Progenitor cell of endocrine pancreas (in vitro differentiated cells): ENCODE measurements at places on chromosomes 16 and 17.
A peak's percentile ranks its signal among the peaks of the same experiment; 100 is the strongest.

DNA sequence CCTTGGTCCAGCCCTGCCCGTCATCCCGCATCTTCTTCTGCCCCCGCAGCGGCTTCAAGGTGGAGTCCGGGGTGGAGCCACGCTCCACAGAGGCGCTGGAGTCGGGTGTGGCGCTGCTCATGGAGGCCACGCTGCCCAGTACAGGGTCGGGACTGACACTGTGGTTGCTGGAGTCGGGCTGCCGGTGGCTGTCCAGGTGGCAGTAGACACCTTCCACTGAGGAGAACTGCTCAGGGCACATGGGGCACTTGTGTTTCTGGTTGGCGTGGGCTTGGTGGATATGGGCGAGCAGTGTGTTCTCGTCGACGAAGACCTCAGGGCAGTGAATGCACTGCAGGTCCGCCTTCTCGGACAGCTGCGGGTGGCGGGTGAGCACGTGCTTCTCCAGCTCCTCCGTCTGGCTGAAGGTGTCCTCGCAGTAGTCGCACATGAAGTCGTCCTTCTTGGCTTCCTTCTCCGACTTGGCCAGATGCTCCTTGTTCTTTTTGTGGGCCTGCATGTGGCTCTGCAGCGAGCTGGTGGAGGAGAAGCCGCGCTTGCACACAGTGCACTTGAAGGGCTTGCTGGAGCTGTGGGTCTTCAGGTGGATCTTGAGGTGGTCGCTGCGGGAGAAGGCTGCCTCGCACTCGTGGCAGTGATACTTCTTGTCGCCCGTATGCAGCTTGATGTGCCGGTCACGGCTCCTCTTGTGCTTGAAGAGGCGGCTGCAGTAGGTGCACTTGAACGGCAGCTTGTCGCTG lies 217.8 kb downstream of the ZNF423 start:
- no peak for DNase-seq

- no peak for DNase-seq
These were observed 44.9 kb downstream of the TBX4 start for GRCh38 chr17:61496957-61497653.

- DNase-seq, result no peak
These were observed 228.4 kb downstream of the IRF8 start for GRCh38 chr16:86127366-86127765.

DNA sequence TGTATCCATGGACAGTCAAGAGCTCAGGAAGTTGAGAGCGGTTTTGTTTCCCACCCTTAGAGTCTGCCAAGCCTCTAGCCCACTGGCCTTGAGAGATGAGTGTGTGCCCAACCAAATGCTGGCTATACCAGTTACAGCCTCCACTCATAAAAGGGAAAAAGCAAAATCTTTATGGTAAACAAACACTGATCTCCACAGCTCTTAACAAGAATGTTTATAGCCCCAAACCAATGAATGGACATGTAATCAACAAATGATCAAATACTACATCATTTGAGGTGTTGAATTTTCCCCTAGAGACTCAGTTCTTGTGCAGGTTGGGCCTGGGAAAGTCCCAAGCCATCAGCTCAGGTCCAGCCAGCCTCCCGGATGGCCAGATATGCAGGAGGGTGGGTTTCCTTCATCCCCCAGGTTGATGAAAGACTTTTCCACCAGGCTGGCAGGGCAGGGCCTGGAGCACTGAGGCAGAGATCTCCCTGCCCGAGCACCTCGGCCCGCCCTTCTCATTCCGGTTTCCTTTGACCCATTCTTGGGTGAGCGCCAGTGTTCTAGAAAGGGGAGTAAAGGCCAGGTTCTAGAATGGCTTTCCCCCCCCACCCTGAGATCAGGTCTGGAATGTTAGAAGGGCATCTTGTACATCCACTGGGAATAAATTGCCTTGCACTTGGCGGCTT lies 3.9 kb upstream of the EFTUD2 start:
- no peak for DNase-seq

DNA sequence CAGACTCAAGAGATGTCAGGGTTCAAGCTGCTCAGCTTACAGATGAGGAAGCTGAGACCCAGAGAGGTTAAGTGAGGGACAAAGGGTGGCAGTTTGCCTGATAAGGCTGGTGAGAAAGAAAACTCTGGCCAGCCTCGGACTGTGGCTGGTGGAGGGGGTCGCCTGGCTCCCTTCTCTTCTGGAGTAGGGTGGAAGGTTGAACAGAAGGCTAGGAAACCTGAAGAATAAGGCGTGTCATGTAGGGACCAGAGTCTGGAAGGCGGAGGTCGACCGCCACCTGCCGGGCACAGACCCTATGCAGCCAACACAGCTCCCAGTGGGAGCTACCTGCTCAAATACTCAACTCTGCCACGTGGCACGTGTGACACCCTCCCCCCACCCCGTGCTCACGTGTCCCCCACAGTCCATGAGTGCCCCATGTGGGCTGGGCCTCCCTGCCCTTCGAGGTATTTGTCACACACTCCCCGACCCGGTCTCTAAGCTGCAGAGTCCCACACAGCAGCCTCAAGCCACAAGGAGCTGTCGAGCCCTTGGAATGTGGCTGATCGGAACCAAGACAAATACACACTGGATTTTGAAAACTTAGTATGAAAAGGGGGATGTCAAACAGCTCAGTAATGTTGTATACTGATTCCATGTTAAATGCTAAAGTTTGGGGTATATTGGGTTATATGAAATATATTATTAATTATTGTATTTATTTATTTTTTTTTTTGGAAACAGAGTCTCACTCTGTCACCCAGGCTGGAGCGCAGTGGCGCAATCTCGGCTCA lies 11.8 kb downstream of the HID1 start:
- DNase-seq, result peak; percentile 41

DNA sequence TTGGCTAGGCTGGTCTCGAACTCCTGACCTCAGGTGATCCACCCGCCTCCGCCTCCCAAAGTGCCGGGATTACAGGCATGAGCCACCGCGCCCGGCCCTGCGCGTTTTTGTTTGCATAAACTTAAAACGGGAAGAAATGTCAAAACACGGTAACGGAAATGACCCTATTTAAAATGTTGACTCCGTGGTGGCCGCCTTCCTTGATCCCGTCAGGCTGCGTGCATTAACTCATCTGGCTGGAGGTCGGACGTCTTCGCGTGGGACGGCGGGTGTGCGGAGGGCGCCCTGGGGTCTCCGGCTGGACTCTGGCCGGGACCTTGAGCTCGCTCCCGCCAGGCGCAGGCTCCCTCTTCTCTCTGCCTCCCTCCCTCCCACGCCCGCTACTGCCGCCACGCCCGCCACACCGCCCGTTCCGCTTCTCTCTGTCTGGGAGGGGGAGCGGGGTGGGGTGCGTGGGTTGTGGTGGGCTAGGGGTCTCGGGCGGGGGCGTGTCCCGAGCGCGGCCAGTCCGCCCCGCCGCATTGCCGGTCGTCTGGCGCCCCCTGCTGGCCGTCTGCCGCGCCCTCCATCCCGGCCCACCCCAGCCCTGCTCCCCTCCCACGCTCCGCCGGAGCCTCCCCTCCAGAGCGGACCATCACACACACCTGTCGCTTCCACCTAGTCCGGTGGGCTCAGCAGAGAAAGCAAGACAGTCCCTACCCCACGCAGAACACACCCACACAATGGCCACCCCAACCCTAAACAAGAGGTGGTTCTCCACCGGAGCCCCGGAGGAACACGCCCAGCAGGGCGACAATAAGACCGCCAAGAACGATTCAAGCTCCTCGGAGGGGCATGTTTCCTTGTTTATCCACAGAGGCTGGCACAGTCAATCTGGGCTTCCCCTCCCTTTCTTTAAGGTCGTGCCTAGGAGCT lies 1.2 kb upstream of the CCDC42 start:
- DNase-seq, result peak; percentile 82

DNA sequence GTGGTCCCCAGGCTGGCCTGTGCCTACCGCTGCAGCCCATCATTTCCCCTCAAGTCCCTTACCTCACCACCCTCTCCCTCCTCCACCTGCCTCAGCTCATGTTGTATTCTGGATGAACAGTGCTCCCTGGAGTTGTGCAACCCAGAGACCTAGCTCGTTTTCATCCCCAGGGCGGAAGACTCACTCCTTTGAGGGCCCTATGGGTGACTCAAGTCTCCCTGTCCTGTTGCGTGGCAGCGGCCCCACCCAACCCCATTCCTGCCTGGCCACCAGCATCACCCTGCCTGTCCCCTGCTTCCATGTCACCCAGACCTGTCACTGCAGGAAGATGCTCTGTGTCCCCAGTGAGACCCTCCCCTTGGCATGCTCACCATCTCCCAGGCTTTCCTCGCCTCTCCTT lies 3.3 kb downstream of the ALOX12B start:
- no peak for DNase-seq

GRCh38 chr17:57033296-57033695 lies 51.8 kb upstream of the AKAP1 start:
- DNase-seq, result no peak

DNA sequence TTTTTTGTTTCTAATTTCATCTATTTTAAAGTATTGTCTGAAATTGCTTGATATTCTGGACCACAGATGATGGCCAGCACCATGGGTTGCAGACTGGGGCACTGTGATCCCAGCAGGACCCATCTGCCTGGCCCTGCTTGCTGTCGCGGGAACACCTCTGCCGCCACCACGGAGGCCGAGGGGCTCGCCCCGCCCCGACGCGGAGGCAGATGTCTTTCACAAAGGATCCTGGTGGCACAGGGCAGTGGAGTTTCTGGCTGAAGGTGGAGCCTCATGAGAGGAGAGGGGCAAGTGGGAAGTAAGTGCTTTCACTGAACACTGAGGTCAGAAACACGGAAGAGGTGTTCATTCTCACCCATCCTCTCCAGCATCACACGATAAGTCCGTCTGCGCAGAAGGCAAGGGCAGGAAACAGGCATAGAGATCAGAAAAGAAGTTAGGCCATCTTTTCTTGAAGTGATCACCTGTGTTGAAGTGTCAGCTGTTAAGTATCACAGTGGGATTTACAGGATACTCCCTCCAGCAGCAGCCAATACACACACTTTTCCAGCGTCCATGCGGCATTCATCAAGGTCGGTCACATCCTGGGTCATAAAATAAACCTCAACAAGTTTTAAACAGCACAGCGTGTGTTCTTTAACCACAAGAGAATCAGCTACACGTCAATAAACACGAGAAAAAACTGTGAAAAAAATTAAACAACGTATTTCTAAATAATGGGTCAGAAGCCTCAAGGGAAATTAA lies 194.5 kb downstream of the RPTOR start:
- DNase-seq, result no peak

- DNase-seq, result no peak
These were observed 1178.3 kb downstream of the CDH11 start for GRCh38 chr16:63943566-63943965.

DNA sequence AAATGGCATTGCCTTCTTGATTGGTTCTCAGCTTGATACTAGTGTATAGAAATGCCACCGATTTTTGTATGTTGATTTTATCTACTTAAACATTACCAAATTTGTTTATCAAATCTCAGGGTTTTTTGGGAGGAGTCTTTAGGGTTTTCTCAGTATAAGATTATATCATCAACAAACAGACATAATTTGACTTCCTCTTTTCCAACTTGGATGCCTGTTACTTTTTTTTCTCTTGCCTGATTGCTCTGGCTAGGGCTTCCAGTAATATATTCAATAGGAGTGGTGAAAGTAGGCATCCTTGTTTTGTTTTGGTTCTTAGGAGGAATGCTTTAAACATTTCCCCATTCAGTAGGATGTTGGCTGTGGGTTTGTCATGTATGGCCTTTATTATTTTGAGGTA lies 29.1 kb downstream of the EFCAB13 start:
- no peak for DNase-seq

GRCh38 chr16:13911871-13912270 lies 8.1 kb upstream of the ERCC4 start:
- DNase-seq, result no peak

DNA sequence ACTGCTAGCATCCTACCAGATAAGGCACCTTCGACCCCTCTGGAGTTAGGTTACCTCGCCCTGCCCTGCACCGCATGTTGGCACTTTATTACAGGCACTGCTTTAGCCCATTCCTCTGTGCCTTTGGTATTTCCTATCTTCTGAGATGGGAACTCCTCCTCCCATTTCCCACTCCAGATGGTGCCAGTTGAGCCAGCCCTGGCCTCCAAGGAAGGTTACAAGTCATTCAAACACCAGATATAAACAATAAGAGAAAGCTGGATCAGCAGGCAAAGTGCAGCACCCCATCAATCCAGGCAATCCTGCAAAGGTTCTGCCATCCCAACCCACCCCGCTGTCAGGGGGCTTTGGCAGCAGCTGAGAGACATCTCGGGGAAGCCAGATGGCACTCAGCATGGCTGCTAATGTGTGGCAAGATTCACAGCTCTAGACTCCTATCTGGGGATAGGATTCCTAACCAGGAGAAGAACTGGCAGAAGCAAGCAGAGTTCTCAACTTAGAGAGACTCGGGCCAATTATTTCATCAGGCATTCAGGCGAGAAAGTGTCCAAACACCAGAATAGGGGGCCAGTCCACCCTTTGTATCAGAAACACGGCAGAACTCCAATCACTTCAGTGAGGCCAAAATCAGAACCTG lies 113.0 kb downstream of the COPRS start:
- no peak for DNase-seq

DNA sequence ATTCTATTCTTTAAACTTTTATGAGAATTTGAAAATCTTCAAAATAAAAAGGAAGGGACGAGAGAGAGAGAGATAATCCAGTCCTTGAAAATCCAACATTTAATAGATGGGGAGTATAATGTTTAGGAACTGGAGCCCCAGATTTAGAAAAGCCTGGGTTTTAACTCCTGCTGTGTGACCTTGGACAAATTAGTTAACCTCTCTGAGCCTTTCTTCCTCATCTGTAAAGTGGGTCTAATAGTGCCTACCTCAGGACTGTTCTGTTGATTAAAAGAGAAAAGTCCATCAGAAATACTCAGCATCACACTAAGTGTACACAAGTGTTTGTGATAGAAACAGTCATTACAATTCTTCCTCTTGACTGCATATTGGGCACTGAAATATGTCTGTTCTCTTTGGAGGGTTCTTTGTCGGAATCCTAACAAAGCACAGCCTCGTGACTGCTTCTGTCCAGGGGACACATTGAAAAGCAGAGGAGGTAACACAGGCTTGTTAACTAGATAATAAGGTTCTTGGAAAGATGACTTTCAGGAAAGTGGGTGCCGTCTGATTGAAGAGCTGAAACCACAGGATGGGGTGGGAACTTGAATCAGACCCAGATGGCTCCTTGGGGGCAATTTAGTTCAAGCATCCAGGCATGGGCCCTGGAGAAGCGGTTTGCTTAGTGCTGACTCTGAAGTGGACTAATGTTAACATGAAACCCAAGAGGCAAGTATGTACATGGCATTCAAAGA lies 128.2 kb downstream of the CLEC16A start:
- no peak for DNase-seq

GRCh38 chr16:89064606-89065457 lies 28.8 kb upstream of the ACSF3 start:
- DNase-seq, result no peak

GRCh38 chr17:82985428-82985805 lies 94.0 kb upstream of the METRNL start:
- no peak for DNase-seq

DNA sequence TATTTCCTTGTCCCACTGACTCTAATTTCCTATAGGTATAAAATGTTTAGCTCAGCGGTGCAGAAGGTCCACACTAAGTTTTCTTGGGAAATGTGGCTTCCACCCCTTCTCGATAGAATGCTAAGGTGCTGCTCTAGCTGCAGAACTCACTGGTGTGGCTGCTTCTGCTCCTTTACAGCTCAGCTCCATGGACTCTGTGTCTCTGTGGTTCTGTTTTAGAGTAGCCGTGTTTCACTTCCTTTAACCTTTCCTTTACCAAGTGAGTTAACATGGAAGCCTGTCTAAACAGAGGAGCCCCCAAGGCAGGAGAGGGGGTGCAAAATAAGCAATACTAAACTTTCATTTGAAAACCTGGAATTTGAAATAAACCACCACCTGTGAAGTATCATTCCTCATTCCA lies 65.3 kb downstream of the SPECC1 start:
- no peak for DNase-seq

GRCh38 chr17:16353317-16354174 lies at the start of gene CENPV:
Gene CENPV (minus strand): TSS chr17:16353469. CDS start chr17:16353436, 33 bp downstream.
- peak; percentile 63 for DNase-seq

GRCh38 chr17:6574687-6575595 lies 18.6 kb upstream of the PITPNM3 start:
- no peak for DNase-seq
